ENCODE measurements at places on chromosomes 13 and 19.

GRCh38 chr13:68428292-68428691 lies 1198.2 kb upstream of the PCDH9 start:
- DNase-seq, result no peak

DNA sequence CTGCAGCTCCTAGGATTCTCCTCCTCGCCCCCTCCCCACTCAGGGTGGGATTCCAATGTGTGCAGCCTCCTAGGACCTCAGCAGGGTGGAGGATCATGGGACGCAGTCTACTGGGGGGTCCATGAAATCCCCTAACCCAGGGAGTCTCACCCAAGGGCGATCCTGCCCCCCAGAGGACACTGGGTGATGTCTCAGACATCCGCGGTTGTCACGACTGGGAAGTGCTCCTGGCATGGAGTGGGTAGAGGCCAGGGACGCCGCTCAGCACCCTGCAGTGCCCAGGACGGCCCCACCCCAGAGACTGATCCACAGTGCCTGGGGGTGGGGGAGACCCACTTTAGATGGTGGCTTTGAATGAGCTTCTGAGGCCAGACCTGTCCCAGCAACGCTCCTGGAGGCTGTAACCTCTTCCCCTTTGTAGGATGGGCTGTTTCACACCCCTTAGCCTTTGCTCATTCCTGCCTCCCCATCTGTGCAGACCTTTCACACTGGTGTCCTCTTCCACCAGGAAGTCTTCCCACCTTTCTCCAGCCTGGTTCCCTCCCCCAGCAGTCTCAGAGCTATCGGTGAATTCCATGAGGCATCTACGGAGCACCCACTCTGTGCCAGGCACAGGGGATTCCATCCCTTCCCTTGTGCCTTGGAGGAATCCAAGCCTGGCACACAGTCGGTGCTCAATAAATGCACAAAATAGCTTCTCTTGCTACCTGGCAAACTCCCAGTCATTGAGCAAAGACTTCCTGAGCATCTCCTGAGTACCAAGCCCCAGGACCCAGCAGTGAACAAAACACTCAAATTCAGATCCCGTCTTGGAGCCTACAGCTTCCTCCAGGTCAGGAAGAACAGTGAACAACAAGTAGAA lies 10.5 kb downstream of the SMIM24 start:
- DNase-seq, result no peak

- DNase-seq, result no peak
Observed at GRCh38 chr19:39146686-39147450, 21.3 kb downstream of the PAK4 start.

GRCh38 chr13:25602176-25602575 lies 230.4 kb downstream of the ATP8A2 start:
- DNase-seq, result no peak

- DNase-seq, result peak; percentile 92
Observed at GRCh38 chr19:17766543-17767131, 15.4 kb downstream of the FCHO1 start.

DNA sequence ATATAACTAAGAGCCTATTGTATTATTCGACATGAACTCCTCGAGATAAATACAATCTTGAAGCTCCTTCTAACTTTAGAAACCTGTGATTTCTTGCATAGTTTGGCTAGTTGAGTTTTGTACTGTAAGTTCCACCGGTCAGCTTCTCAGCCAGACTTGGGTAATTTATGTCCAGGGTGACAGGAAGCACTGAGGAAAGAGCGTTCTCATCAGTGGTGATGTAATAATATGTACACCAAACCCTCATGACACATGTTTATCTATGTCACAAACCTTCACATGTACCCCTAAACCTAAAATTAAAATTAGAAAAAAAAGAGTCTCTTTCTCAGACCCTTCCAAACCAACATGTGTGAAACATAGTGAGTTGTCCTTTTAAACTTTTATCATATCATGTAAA lies 205.7 kb downstream of the KCNRG start:
- peak; percentile 17 for DNase-seq

DNA sequence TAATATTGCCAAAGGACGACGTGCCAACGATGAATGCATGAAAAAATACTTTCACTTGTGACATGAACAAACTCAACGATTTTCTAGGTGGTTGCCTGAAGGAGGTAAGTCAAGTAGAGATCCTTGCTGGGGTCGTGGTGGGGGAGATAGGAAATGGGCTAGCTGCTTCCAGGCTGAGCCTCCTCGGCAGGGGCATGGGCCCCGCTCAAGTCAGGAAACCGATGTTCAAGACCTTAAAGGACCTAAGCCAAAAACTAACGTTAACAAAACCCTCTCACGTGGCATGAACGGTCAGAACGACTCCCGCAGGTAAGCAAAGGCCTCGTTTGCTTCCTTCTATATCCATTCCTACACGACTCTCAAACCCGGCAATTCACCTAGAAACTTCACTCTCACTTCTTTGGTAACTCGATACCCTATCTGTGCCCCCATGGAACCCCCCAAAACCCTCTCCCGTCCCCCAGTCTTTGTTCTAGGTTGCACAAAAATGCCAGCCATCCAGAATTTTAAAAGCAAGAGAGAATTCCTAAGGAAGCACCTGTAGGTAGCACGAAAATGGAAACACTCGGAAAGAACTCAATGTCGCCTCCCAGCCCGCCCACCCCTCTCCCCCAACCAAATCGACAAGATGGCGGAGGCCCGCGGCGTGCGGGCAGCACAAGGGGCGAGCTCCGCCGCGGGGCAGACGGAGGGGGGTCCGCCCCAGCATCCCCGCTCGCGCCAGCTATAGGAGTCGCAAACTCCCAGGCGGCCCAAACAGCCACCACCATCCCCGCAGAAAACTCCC lies 13.6 kb downstream of the ACP4 start:
- peak; percentile 81 for DNase-seq

DNA sequence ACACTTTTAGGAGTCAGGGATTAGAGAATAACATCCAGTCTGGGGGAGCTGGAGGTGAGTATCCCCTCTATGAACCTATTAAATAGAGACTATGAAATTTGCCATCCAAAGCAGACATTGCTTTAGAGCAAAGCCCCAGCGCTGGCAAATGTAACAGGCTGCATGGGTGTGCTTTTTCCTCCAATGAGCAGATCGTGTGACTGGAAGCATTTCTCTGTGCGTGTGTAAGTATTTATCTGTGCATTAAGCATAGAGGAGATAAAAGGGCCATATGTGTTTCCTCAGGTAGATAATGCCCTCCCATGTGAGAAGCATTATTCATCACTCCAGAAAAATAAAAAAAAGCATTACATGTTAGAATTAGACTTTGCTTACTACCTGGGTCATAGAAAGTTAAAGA lies 924 bp downstream of the TNFSF13B start:
- DNase-seq, result no peak

- no peak for DNase-seq
Observed at GRCh38 chr13:42977219-42977659, 14.8 kb downstream of the EPSTI1 start.

- DNase-seq, result peak; percentile 39
Observed at GRCh38 chr19:32464279-32464678, 58.7 kb downstream of the DPY19L3 start.

DNA sequence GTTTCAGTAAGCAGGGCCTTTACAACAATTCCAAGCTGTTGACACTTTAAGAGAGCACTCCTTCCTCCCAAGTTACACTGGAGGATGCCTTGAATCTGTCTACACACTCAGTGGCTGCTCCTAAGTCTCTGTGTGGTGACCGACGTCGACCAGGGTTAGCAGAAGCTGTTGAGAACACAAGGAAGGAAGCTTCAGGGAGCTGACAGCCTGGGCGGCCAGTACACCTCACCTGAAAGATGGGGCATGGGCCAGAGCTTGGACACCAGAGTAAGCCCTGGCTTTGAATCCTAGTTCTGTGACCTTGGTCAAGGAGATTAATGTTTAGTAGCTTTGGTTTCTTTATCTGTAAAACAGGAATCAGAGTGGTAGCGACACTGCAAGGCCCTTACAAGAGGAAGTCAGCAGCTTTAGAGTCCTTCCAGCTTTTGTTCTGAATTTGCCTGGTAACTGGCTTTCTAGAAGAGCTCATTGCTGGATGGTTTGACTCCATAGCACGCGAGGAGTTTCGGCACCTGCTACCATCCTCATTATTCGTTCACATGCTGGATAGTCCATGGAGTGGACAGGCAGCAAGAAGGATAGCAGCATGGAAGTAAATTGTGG lies 214.2 kb downstream of the FGF9 start:
- DNase-seq, result no peak

- peak; percentile 88 for DNase-seq
Observed at GRCh38 chr19:4140237-4140711, 13.2 kb upstream of the CREB3L3 start.

All from NCI-H69 (cell line).